ENCODE measurements at places on chromosomes 1 and 21.
A peak's percentile ranks its signal among the peaks of the same experiment; 100 is the strongest.

- DNase-seq = no peak
These were observed 21.8 kb upstream of the TNFRSF1B start for GRCh38 chr1:12144969-12145368.

DNA sequence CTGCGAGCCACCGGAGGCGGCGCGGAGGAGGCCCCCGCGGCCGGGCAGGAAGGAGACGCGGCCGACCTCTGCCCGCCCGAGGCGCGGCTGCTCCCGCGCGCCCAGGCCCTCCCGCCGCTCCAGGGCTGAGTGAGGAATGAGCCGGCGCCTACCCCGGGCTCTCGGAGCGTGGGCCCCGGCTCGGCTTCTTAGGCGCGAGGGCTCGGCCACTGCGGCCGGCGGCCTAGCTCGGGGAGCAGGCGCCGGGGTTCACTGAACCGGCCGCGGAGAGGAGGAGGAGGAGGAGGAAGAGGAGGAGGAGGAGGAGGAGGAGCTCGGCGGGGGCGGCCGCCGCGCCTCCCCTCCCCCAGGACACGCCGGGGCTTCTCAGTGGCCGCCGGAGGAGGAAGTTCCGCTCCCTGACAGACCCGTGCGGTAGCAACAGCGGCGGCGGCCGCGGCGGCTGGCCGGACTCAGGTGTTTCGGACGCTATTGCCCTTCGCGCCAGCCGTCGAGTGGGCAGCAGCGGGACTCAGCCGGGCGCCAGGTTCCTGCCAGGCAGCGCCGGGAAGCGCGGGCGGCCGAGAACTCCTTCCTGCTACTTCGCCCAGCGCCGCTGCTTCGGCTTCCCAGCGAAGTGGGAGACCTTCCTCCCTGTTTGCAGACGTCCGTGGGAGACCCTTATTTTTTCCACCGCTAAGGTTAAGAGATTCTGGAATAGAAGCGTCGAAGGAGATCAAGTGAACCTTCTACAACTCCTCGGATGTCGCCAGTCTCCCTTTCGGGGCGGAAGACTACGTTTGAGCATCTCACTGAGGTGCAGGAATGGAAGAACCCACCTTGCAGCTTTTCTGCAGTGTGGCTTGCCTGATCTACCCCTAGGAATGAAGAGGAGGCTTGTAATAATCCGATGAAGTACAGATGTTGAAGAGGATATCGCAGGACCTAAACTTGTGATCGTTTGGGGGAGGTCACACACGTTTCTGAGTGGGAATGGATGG lies at the start of gene MAN1A2:
Gene MAN1A2 (plus strand): TSS at position 404 of the 980 bp plus-strand sequence. CDS start 735 bp downstream, outside the sequence.
- DNase-seq = peak; percentile 48

DNA sequence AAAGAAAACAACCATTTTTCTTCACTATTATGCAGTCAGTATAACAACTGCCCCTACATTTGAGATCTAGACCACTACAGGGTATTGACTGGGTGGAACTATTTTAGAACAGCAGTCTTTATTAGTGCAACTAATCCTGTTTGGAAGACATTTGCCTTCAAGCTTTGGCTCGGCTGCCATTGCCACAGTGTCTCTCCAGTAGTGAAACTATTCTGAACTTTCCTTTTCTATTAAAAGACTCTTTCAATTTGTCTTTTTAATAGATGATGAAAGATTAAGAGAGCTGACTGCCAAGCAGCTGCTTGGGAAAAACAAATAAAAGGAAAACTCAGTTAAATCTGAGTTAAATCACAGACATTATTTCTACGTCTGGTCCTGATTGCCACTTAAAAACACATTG lies 49.3 kb downstream of the LPGAT1 start:
- no peak for DNase-seq

DNA sequence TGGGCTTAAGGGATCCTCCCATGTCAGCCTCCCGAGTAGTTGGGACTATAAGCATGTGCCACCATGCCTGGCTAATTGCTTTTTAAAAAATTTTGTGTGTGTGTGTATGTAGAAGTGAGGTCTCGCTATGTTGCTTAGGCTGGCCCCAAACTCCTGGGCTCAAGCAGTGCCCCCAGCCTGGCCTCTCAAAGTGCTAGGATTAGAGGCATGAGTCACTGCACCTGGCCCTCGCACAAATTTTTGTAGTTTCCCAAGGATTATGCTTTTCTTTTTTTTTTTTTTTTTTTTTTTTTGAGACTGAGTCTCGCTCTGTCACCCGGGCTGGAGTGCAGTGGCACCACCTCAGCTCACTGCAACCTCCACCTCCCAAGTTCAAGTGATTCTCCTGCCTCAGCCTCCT lies 144.4 kb upstream of the HNRNPU start:
- DNase-seq = no peak

DNA sequence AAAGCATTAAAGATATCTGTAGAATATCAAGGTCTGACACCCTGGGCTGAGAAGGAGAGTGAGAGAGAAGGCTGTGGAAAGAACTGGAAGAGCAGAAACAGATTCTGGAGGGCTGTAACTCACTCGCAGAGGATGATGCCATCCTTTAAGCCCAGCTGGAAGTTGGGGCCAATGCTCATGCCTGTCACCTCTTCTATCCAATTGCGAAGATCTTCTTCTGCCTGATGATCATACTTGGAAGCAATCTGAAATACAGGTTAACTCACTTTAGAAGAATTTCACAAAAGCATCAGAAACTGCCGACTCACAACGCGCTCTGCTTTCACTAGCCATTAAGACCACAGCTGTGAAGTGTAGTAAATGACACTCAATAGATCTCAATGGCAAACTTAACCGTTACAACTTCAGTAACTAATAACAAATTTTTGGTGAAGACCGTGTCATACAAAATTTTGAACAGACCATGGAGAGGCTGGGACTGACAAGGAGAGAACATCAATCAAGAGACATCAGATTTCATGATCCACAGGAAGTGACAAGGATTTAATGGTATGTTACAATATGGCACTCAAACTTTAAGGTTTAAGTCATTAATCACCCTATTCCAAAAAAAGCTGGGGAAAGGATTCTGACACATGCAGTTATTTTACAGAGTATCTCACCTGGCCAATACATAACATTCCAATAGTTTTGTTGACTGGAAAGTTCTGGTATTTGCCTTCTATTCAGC lies 23.5 kb downstream of the CNN3 start:
- no peak for DNase-seq

GRCh38 chr1:209876078-209876800 lies 48.5 kb downstream of the UTP25 start:
- peak; percentile 84 for DNase-seq

- no peak for DNase-seq
These were observed 156.9 kb downstream of the DHRS3 start for GRCh38 chr1:12460911-12461621.

GRCh38 chr1:246583056-246583440 lies 16.8 kb downstream of the CNST start:
- no peak for DNase-seq

DNA sequence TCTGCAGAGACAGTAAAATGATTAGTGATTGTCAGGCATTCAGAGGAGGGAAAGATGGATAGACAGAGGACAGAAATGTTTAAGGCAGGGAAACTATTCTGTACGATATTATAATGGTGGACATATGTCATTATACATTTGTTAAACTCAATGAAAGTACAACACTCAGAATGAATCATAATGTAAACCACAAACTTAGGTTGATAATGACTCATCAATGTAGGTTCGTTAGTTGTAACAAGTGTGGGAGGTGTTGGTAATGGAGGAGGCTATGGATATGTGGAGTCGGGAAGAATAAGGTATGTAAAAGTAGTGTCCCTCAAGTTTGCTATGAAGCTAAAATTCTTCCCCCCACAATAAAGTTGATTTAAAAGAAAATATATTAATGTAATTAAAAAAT lies 455.0 kb downstream of the BRINP3 start:
- no peak for DNase-seq

- DNase-seq = no peak
These were observed 48.5 kb upstream of the ZNF644 start for GRCh38 chr1:91070298-91070697.

DNA sequence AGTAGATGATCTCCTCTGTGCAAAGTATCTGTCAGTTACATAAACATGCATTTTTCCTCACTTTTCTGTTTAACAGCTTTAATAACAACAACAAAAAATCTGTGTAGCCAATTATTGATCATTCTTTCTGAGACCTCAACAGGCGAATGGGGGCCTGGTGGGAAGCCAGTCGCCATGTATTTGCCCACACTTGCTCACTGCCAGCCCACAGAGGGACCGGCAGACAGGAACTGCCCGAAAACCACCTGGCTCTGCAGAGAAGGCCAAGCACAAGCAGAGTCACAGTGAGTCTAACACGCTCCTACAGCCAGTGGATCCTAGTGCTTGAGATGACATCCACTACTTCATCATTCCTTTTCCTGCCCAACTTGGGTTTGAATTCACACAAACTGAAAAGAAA lies 56.1 kb downstream of the NPHP4 start:
- no peak for DNase-seq

DNA sequence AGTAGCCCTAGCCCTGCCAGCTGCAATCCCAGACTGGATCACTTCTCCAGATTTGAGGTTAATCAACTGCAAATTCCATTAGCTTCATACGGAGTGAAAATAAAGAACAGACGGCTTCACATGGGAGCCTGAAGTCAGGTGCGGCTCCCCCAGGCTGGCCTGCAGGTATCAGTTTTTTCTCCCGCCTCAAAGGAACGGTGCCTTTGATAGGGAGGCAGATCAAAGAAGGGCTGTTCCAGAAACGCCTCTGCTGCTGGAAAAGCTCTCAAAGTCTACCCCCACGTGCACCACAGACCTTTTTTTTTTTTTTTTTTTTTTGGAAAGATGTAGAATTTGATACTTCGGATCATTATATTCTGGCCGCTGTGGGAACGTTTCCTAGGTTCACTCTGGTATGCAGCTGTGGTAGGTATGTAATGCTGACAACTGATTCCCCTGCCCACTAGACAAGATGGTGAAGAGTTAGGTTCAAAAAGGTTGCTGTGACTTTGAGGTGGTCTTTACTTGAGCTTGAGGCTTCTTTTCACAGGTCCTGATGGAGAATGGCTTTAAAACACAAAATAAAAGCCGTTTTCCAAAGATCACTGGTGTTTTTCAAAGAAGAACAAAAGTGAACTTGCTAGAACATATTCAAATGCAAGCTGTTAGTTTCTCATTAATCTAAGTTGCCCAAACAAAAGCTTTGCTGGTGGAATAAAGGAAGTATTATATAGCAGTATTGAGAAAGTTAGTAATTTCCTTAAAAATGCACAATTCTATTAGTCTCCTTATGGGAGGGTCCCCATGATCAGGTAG lies 189.0 kb upstream of the NFIA start:
- DNase-seq = no peak

DNA sequence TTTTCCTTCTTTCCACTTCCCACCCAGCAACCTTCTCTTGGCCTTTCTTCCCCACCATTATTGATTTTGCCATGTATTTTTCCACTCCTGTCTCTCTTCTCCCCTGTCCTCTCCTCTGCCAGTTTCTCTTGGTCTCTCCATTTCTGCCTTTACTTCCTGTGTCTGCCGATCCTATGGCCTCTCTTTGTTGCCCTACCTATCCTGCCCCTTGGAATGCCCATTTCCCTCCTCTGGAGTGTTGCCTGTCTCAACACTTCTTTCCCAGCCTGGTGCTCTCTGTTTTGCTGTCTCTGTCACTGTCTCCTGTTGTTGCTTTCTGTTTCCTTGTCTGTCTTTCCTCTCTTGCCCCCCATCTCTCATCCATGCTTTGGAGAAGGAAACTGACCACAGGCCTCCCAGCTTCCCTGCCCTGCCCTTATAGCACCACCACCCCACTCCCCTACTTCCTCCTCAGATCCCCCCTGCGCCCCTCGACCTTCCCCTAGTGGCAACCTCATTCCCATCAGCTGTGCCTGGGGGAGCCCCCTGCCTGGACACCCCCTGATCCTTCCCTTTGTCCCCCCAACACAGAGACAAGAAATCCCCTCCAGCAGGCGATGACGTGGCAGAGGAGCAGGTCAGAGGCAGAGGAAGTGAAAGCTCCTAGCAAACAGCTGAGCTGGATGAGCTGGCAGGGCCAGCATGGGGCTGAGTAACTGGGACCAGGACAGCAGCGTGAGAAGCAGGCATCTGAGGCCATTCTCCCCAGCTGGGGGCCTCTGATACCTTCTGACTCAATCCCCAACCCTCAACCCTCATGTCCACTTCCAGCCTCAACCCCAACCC lies 6.6 kb upstream of the ETV3L start:
- no peak for DNase-seq

DNA sequence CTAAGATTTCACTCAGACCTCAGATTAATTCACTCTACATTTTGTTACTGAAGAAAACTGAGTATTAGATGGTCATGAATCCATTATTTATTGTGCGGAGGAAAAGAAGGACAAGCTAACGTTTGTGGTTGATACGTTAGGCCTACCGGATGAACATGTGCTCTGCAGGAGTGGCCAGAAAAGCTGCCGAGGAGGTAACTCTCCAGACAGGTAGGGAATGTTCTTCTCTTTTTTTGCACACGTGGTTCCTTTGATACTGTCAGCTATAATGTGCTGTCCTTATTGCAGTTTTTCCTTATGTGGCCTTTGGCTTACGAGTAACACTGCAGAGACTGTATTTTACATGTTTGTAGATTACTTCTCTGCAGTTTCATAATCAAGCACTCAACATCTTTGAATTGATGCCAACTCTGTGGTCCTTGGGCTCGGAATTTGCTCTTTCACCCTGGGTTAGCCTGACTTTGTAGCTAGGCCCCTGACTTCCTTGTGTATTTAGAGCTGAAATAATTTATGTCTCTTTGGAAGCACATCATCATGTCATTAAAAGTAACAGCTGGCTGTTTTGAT lies 13.6 kb downstream of the MTR start:
- no peak for DNase-seq

- no peak for DNase-seq
These were observed 29.9 kb upstream of the IGSF21 start for GRCh38 chr1:18077657-18078215.

GRCh38 chr21:35226968-35227744 lies 178.1 kb upstream of the RUNX1 start:
- DNase-seq = no peak

GRCh38 chr1:42783092-42783491 lies 1.7 kb upstream of the TMEM269 start:
- no peak for DNase-seq

DNA sequence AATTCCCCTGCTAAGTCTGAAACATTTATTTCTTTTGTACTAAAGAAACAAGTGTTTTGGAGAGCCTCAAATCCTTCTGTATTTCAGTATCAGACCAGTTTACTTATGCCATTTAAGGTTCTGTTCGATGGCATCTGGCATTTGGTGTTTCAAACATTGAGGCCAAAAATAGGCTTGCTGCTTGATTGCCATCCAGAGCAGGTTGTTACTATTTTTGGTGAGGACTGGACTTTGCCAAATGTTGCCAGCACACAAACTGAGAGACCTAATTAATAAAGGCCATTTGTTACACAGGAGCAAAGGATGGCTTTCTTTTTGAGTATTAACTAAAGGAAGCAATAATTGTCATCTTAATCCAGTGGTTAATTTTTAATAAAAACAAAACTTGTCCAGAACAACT lies 26.2 kb downstream of the VPS45 start:
- DNase-seq = peak; percentile 37

DNA sequence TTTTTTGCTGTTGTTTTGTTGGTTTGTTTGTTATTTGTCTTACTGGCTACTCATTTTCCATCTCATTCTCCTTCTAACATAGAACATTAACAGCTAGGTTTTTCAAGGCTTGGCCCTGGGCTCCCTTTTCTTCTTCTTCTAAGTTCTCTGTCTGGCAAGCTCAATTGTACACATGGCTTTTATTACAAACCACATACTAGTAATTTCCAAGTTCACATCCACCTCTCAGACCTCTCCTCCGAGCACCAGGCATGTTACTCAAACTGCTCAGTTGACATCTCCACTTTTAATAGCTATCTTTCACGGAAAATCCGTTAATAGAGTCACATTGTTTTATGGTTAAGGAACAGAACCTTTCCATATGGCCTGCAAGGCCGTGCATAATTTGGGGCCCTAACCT lies 736.9 kb upstream of the ADAMTS5 start:
- no peak for DNase-seq
